IMR-90 (cell line): ENCODE measurements at places on chromosomes 12 and 14.

- H3K27me3 ChIP-seq, result no peaks in the 10 kb centered on the region
- no peak overlapping the region for H3K4me3 ChIP-seq
- DNase-seq, result no peak
- H3K4me1 ChIP-seq, result no peaks in the 10 kb centered on the region
- H3K27ac ChIP-seq, result no peak overlapping the region
Observed at GRCh38 chr14:66137081-66137480, 349.1 kb upstream of the CCDC196 start.

DNA sequence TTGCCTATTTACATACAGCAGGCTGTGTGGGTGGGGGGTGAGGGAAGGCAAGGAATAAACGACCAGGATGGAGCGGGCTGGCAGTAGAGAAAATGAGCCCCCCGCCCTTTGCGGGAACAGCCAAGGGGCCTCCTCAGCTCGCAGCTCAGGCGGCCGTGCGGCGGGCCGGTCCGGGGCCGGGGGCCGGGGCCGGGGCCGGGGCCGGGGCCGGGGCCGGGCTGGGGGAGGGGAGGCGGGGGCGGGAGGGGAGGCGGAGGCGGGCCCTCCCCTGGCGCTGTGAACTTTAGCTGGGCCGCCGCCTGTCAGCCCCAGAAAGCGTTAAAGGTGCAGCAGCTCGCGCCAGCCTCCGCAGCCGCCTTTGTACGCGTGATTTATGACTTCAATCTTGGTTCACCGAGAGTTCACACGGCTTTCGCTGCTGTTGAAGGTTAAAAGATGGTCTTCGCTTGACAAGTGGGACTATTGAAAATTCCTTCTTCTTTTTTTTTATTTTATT, 28.8 kb downstream of the HOXC4 start:
- peaks cover 15% of the 10 kb centered on the region for H3K27me3 ChIP-seq
- H3K27ac ChIP-seq, result no peak overlapping the region
- no peak for DNase-seq
- H3K36me3 ChIP-seq, result no peaks in the 10 kb centered on the region
- H3K4me1 ChIP-seq, result no peaks in the 10 kb centered on the region

DNA sequence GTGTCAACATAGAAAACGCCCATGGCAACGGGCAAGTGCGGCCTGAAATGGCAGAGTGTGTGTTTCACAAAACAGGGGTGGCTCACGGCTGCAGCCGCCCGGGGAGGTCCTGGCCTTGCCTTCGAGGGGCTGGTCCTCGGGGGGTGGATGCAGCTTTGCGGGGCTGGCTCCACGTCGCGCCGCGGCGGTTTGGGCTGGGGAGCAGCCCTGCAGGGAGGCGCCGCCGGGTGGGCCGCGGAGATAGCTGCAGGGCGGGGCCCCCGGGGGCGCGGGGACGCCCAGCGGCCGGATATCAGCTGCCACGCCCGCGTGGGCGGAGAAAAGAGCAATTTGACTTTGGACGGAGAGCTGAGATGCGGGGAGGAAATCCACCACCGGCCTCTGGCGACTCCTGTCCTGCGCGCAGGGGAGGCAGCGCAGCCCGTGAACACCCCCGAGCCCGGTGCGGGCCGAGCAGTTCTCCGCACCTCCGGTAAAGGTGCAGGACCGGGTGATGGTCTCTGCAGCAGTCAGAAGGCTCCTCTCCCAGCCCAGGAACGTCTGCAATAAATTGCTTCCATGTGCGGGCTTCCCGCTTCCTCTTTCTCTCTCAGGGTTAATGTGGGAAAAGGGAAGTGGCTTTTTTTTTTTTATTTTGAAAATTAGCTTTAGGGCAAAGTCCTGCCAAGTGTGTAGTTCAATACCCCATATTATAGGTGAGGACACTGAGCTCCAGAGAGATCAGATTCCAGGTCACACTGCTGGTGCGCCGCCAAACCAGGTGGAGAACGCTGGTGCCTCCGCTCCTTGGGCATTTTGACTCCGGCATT, 110.5 kb downstream of the ARF6 start:
- H3K27me3 ChIP-seq, result no peaks in the 10 kb centered on the region
- H3K27ac ChIP-seq, result peak overlapping the region; percentile 70
- H3K4me1 ChIP-seq, result peaks cover 39% of the 10 kb centered on the region
- H3K36me3 ChIP-seq, result no peaks in the 10 kb centered on the region

DNA sequence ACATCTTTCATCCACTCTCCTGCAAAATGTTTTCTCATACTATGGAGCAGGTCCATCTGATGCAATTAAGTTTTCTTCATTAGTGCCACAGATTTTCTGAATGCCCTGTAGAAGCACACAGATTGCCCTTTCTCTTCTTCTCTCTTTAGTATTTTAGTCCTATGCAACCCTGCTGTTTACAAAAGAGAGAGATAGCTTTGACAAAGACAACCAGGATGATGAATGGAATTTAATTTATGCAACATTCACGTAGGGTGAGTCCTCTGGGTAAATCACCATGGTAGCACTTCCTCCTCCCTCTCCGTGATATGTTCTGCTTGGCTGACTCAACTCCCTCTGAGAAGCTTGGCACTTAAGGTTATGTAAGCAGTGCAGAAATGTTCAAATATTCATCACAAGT, 400.9 kb upstream of the PDE3A start:
- peak; percentile 96 for DNase-seq
- H3K36me3 ChIP-seq, result no peaks in the 10 kb centered on the region
- H3K27ac ChIP-seq, result no peak overlapping the region
- no peak overlapping the region for H3K4me3 ChIP-seq

DNA sequence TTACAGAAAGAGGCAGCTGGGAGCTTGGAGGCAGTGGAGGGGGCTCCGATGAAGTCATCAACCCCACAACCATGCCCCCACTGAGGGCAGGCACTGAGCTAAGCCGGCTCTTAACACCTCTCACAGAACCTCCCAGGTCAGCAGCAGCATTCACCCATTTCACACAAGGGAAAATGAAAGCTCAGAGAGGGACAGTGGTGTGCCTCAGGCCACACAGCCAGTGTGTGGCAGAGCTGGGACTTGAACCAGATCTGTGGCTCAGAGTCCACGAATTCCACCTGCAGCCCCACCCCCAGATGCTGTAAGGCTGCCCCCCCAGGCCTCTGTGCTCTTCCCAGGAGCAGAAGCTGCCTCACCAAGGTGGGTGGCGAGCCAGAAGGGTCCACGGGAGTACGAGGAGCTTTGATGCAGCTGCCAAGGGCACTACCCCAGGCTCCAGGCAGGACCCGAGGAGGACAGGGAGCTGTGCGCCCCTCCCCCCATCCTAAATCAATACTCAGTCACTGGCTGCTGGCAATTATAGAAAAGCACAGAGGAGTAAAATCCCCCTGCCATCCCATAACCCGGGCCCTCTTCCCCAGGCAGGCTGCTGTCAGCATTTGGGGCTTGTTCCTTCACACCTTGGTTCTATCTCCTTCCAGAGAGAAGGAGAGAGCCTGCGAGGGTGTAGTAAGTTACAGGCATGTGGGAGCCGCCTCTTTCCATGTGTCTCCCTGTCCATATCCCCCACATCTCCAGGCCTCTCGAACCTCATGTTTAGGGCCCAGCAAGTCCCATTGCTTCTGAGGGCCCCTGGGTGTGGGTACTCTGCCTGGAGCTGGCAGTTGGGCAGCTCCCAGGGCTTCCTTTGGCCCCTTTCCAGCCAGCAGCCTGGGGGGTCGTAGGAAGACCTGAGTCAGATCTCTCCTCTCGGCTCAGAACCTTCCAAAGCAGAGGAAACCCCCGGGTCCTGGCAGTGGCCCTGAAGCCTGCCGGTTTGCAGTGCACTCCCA, 47.6 kb downstream of the FAM222A start:
- H3K4me3 ChIP-seq, result no peak overlapping the region
- DNase-seq, result no peak
- peaks cover 23% of the 10 kb centered on the region; the same call in 1 of the 2 replicates for H3K27me3 ChIP-seq
- no peaks in the 10 kb centered on the region for H3K4me1 ChIP-seq

DNA sequence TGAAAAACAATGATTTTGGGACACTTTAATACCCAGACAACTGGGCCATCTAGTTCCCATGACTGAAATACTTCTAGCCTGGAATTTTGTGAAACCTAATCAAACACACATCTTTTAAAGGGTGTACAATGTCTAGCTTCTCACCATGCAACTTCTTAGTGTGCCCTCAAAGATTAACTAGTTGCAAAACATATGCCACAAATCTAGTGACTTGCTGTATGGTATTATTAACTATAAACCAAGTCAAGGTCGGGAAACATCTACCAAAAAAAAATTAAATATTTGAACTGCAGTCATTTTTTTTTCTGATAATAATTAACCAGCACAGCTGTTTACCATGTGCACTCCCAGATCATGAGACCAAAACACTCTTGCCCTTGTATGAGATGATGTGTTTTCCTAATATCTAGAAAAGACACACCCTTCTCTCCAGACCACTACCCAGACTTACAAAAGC, 171.8 kb upstream of the FOXN3 start:
- no peaks in the 10 kb centered on the region for H3K4me1 ChIP-seq
- no peak overlapping the region for H3K27ac ChIP-seq
- no peaks in the 10 kb centered on the region for H3K27me3 ChIP-seq
- DNase-seq, result no peak
- no peak overlapping the region for H3K4me3 ChIP-seq
- H3K36me3 ChIP-seq, result peaks cover 2% of the 10 kb centered on the region; the same call in 1 of the 2 replicates
